ENCODE measurements at places on chromosomes 6 and 20.
A peak's percentile ranks its signal among the peaks of the same experiment; 100 is the strongest.

- DNase-seq, result no peak
These were observed 54.9 kb downstream of the CDH22 start for GRCh38 chr20:46253391-46253790.

DNA sequence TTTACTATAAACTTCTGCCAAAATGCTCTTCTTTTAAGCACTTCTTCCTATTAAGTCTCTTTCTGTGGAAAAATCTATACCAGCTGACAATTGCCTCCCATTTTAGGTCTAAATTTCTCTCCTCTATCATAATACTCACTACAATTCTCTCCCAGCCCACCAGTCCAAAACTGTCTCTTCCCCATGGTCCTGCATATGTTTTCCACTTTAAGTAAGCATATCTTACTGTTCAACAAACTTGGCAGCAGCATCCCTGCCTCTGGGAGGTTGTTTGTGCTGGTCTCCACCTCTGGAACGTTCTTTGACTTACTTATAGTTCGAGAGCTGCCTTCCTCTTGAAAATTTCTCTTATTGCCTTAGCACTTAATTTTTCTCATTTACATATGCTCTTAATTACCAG, 180.5 kb downstream of the COL12A1 start:
- no peak for DNase-seq

GRCh38 chr6:25975923-25976560, 13.4 kb downstream of the TRIM38 start:
- no peak for DNase-seq

- DNase-seq, result peak; percentile 65
These were observed 85.5 kb downstream of the TRIM27 start for GRCh38 chr6:28838289-28838633.

DNA sequence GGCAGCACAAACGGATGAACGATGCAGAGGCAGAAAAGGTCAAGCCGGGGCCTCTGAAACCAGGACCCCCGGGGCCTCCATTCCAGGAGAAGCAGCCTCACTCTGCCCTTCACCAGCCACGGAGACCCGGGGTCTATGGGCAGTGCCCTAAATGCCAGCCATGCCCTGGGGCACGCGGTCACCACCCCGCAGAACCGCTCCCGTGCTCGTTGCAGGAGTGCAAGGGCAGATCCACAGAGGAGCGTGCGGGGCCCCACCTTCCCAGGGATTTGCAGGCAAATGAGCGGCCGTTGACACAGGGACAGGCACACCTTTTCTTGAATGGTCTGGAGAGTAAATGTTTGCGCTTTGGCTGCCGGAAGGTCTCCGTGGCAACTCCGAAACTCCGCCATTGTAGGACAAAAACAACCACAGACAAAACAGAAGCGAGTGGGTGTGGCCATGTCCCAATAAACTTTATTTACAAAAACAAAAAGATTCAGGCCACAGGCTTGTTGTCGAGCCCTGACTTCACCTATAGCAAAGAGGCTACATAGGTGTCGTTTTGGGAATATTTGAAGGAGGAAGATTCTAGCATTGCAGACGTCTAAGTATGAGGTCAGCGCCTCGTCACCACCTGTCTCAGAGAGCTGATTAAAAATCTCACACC, 163.3 kb downstream of the TAF4 start:
- no peak for DNase-seq

DNA sequence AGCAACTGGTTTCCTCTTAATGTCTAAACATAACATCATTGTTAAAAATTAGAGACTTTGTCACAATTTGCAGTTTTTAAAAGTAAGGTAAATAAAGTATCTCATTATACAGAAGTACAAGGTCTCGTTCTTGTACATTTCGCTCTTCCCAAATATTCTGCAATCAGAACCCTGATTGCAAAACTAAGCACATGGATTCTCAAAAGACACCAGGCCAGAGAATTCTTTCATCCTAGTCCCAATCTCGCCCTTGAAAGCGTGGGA, 355 bp upstream of the AKAP7 start:
- DNase-seq, result no peak

GRCh38 chr6:117344444-117345291, 79.3 kb downstream of the VGLL2 start:
- no peak for DNase-seq

DNA sequence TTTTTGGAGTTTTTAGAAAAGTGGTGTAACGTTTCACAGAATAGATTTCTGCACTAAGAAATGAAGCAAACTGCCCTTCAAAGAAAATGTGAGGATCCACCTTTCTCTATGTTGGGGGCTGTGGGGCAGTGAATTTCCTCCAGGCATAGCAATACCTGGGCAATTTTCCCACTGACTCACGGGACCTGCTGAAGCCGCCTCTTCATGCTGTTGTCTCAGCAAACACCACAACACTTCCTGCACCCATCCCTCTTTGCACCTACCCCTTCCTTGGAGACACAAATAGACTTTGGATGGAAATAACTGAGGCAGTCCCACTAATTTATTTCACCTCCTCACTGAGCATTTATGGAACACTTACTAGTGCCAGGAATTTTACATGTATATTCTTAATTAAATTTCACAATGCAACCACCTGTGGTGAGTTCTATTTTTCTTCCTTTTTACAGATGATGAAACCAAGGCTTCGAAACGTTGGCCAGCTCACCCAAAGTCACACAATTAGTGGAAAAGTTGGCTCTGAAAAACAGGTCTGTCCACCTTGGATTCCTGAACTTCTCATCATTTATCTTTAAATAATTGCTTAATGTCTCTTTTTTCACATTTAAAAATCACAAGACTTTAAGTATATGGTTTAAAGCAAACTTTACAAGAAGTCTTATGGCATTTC, 17.2 kb upstream of the ADGRF1 start:
- DNase-seq, result no peak

GRCh38 chr6:135281964-135282363, 100.9 kb downstream of the MYB start:
- DNase-seq, result no peak

GRCh38 chr6:111817451-111818120, 55.7 kb downstream of the FYN start:
- no peak for DNase-seq

GRCh38 chr6:110543106-110543505, 66.7 kb upstream of the SLC22A16 start:
- no peak for DNase-seq

DNA sequence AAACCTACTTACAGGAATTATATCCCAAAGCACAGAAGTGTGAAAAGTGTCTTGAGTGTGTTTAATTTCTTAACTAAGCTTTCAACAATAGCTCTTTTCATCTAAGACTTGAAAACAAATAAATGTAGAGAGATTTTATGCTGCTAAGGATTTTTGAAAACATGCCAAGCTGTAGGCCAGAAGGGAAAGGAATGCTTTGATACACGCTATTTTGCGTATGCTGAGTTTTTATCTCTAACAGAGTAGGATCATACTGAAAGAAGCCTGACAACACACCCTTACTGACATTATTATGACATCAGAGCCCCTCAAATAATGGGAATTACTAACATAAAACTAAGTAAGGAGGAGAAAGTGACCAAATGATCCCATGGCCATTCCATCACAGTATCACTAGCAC, 265.5 kb downstream of the KHDC1L start:
- DNase-seq, result peak; percentile 33

- DNase-seq, result no peak
These were observed 4.8 kb downstream of the COL19A1 start for GRCh38 chr6:69871107-69871506.

DNA sequence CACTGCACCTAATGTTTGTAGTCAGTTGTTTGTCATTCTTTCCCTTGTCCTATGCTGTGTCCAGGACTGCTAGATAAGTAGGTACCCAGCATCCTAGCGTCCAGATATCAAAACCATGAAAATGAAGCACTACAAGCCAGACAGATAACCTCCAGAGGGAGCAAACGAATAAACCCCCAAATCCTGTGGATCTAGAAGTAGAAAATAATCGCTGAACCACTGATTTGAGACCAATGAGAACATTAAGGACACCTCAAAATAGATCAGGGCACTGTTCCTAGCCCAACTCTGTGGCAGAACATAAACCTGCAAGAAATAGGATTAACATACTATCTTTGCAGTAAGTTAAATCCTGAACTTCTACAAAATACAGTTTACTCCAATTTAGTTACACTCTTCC, 1.1 kb upstream of the KLHL32 start:
- no peak for DNase-seq

DNA sequence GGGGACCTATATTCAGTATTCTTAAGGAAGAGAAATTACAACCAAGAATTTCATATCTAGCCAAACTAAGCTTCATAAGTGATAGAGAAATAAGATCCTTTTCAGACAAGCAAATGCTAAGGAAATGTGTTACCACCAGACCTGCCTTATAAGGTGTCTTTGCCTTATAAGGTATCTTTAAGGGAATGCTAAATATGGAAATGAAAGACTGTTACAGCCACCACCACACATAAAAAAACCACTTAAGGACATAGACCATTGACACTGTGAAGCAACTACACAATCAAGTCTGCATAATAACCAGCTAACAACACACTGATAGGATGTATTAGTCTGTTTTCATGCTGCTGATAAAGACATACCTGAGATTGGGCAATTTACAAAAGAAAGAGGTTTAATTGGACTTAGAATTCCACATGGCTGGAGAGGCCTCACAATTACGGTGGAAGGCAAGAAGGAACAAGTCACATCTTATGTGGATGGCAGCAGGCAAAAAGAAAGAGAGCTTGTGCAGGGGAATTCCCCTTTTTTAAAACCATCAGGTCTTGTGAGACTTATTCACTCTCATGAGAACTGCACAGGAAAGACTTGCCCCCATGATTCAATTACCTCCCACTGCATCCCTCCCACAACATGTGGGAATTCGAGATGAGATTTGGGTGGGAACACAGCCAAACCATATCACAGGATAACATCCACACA, 119.2 kb upstream of the LAMA2 start:
- no peak for DNase-seq

DNA sequence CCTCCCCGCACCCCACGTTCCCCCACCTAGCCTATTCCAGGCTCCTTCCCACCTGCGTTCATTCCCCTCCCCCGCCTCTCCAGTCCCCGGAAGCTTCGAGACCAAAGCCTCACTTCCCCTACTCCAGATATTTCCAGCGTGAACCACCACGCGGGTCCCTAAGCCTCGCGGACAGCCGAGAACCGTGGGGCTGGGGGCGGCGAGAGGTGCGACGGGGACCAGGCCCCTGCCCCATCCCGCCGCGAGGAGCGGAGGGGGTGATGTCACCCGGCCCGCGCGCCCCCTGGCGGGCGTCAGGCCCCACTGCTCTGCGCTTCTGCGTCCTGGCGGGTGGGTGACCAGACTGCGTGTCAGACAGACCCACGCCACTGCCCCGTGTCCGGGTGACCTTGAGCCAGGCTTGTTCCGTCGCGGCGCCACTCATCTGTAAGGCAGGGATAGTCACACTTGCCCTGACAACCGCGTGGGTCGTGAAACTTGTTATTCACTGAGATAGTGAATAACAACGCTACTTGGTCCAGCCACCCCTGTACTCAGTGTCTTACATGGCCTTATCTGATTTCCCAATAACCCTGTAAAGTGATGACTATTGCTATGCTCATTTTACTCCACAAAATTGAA, 9.0 kb upstream of the HSP90AB1 start:
- peak; percentile 57 for DNase-seq

DNA sequence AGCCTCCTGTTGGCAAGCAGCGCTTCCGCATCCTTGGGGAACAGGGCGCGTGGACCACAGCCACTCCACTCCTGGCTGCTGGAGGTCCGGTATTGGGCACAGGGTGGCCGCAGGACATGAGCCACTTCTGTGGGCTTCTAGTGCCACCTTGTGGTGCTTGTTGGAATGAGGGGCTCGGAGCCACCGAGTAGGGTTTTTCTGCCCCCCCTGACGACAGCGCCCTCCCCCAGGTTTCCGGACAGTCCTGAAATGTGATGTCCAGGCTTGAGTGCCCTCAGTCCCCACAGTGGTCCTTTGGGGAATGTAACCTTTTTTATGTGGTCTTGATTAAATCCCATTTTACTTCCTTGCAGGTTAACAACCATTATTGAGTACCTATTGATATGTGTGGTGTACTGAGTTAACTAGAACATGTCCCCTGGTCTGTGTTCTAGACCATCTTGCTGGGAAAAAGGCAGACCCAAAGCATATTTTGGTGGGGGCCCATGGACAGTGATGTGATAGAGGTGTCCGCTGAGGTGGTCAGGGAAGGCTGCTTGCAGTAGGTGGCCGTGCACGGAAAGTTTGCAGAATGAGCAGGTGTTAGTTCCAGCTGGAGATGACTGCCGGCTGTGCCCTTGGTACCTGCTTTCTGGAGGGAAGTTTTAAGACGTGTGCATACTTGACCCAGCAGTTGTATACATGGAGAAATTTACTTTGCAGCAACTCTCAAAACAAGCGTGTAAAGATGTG, 70.0 kb downstream of the PTPN1 start:
- DNase-seq, result peak; percentile 50

DNA sequence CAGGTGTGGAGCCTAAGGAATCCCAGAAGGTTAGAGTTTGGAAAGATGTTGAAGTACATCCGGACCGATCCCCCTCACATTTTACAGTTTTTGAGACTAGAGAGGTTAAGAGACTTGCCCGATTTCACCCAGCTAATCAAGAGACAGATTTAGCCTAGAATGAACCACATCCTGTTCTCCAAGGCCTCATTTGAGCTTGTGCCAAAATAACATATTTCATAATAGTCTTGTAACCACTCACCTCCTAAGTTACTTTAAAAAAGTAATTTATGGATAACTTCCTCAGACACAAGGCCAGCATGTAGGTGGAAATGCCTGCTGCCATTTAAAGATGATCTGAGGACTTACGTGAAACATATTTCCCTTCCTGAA, 39.8 kb upstream of the ARHGAP18 start:
- peak; percentile 86 for DNase-seq

DNA sequence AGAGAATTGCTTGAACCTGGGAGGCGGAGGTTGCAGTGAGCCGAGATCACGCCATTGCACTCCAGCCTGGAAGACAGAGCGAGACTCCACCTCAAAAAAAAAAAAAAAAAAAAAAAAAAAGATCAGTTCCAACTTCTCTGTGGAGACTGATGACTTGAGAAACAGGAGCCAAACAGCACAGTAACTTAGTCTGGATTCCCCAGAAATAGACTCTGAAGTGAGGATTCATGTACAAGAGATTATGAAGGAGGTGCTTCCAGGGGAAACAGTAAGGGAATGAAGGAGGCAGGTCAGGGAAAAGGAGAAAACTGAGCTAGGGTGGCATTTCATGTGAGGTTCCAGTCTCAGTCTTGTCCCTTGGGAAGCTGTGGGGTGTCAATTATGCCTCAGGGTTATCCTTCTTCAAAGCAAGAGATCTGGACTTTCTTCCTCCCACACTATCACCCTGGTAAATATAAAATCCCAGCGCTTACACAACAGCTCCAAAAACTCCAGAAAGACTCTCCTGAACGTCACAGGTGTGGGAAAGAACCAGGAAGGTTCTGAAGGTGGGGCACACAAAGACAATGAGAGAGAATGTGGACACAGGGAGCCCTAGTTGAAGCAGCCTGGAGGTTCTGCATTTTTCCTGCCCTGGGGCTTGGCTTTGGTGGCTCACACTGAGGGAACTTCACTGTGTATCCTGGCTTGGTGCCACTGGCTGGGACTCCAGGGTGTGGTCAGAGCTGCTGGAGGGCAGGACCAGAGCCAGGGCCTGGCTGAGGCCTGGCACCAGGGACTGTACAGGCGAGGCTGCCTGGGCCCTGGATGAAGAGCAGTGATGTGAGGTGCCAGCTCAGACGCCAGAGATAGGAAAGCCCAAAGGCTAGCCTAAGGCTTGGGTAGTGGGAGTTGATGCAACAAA, 46.8 kb downstream of the PCNA start:
- DNase-seq, result peak; percentile 22

GRCh38 chr6:86440608-86441007, 496.7 kb upstream of the HTR1E start:
- no peak for DNase-seq

Measured in fibroblast of skin of abdomen (primary cell).